ENCODE measurements at places on chromosomes 13 and 19.

DNA sequence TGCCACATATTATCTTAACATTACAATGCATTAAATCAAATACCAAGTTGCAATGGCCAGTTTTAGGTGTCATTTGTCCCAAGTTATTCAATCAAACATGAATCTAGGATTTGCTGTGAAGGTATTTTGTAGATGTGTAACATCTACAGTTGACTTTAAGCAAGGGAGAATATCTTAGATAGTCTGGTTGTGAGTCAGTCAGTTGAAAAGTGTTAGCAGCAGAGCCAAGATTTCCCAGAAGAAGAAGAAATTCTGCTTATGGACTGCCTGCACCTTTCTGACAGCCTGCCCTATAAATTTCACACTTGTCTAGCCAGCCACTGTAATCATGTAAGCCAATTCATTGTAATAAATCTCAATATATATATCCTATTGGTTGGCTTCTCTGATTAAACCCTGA, 41.3 kb upstream of the INTS6 start:
- DNase-seq: no peak

GRCh38 chr19:17524651-17525050, 13.2 kb downstream of the PGLS start:
- DNase-seq: no peak

GRCh38 chr13:90751026-90751425, 596.5 kb upstream of the MIR17HG start:
- no peak for DNase-seq

GRCh38 chr19:5789886-5790558, 941 bp downstream of the DUS3L start:
- no peak for DNase-seq

DNA sequence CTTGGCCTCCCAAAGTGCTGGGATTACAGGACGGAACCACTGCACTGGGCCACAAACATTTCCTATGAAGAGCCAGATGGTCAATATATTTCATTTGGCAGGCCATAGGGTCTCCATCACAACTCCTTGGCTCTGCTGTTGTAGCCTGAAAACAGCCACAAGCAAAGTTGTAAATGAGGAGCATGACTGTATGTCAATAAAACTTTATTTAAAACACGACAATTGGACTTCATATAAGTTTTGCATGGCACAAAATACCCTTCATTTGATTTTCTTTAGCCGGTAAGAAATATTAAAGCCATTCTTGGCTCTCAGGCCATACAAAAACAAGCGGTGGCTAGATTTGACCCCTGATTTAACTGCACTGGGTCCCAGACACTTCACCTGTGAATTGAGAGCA, 3.1 kb upstream of the FPR1 start:
- DNase-seq: no peak

- DNase-seq: no peak
These were observed 123.1 kb downstream of the CDK8 start for GRCh38 chr13:26377038-26377437.

DNA sequence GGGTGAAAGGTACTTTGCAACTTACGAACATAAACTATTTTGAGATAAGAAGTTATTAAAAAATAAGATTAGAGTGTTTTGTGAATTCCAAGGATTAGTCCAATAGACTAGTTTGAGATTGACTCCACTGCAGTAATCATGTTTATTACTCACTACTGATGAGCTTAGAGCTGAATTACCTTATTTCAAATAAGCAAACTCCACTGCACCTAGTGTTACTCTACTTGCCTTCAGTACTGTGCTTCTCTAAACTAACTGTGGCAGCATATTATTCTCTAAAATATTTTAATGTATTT, 111.7 kb downstream of the MIPEP start:
- DNase-seq: no peak

- no peak for DNase-seq
These were observed 487.1 kb downstream of the SLITRK6 start for GRCh38 chr13:85312071-85312470.

DNA sequence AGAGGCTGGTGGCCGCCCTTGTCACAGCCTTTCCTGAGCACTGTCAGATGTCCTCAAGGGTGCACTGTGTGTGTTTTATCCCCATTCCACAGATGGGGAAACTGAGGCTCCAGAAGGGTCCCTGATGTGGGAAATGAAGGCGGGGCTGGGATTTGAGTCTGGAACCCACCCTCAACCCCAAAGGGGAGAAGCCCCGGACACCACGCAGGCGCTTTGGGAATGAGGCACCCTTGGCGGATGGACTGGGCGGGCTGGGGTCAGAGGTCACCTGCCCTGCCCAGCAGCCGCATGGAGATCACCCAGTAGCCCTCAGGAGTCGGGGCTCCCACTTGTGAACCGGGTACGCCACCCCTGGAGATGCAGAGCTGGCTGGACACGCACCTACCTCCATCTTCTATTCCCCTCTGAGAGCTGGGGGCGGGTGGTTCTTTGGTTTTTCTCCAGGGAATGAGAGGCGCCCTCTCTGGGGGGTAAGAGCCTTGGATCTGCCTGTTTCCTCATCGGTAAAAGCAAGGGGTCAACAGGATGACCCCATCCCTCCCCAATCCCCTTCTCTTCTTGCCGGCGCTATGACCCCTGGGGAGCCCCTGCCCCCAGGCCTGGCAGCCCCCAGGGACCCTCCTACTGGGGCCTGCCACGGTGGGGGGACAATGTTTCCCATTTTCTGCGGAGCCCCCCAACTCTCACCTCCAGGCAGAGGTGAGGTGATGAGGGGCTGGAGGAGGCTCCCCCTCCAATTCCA, 8.3 kb upstream of the ONECUT3 start:
- DNase-seq: no peak

DNA sequence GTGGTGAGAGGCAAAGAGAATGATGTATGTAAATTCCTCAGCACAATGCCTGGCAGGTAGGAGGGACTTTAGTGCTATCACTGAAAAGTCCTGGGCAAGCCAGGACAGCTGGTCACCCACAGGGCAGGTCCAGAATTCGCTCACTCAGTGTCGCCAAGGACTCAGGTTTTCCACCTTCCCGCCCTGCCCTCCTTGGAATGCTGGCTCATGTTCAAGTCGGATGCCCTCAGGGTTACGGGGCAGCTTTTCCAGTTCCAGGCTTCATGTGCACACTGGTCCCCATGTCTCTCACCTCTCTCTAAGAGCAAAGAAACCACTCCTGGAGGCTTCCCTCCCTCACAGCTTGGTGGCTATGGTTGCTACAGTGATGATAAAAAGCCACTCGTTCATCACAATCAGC, 24.8 kb upstream of the NAXD start:
- DNase-seq: no peak

- DNase-seq: no peak
These were observed 268.2 kb upstream of the MAB21L1 start for GRCh38 chr13:35744566-35745178.

DNA sequence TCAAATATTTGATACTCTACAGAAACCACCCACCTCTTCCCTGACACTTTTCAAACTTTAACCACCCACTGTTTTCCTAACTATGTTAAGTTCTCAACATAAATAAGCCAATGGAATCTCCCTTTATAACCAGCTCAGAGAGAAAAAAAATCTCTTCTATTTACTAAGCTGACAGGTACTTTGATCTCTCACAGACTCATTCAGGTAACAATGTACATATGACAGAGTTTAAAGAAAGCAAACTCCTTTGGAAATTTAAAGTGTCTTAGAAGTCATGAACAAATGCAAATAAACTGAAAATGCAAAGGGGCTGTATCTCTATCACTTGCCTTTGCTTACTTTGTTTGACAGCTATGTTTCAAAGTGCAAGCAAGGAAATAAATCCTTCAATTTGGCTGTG, 109.3 kb downstream of the KLF12 start:
- no peak for DNase-seq

GRCh38 chr13:99376924-99377323, 69.7 kb upstream of the GPR183 start:
- DNase-seq: no peak

DNA sequence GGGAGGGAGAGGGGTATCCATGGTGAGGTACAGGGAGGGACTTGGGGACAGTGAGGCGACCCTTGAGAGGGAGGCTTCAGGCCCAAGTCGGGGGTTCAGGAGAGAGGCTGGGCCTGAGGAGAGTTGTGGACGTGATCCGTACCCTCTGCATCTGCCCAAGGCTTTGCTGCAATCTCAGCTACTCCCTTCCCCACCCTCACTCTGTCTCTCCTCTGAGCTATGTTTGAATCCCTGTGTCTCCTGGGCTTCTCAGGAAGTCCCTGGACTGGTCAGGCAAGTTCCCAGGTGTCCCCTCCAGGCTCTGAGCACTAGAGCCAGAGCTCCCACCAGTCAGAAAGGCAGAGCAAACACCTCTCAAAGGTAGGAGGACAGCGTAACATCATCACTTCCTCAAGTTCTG, 1.8 kb downstream of the LIN37 start:
- no peak for DNase-seq

DNA sequence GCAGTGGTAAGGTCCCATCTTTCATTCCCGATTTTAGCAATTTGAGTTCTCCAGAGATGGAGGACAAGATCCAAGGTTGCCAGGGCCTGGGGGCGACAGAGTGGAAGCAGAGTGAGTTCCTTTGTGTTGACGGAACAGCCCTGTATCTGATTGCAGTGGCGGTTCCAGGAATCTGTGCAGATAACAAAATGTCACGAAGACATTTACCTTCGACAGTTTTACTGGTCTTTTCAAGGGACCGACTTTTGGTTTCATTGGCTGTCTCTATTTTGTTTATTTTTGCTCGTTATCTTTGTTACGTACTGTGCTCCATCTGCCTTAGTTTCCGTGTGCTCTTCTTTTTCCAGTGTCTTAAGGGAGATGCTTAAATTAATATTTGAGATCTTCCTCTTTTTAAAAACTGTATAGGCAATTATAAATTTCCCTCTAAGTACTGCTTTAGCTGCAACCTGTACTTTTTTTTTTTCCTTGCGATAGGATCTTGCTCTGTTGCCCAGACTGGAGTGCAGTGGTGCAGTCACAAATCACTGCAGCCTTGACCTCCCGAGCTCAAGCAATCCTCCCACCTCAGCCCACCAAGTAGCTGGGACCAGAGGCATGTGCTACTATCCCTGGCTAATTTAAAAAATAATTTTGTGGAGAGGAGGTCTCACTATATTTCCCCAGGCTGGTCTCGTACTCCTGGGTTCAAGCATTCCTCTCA, 23.2 kb downstream of the KDM4B start:
- no peak for DNase-seq

DNA sequence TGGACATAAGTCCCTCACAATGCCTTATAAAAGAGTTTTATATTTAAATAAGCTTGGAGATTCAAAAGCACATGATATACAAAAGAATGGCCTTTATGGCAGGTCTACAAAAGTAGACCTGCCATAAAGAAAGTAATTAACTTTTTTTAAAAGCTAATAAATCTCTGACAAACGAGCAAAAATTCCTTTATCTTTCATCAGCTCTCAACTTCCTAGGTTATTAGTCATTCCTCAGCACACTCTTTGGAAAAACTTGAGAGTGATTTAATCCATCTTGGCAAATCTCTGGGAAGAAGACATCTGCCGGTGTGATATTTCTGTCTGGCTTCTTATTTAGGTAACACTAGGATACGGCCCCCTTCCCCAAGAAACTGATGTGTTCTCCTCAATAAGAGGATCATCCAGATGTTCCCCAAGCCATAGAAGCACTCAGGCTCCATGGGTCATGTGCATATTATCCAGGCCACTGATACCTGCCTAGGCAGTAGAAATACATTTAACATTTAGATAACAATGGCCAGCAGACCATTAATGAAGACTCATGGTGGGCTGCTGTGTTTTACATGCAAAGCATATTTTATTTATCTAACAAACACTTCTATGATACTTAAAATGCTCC, 372.7 kb downstream of the LIG4 start:
- DNase-seq: no peak

DNA sequence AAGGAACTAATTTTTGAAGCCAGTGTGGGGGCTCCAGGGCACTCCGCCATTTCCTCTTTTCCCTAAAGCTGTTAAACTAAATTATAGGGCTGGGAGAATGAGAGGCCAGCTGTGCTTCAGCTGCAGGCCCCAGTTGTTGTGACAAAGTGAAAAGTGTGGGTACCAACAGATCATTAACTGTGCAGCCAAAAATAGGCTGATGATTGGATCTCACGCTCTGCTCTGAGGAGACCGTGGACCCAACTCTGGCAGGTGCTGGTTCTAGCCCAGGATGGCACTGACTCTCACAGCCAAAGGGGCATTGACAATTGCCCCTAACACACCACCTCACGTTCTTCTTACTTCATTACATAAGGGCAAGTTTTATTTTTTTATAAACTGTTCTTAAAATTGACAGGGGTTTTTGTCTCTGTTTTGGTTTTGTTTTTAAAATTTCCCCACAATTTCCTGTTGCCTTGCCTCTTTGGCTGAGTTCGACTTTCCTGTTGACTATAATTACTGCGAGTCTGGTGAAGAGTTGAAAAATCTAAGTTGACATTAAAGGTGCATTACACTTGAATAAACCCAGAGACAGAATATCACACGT, 391.0 kb downstream of the FGF9 start:
- no peak for DNase-seq

- DNase-seq: no peak
These were observed 8.3 kb downstream of the OBI1 start for GRCh38 chr13:78650717-78651083.

DNA sequence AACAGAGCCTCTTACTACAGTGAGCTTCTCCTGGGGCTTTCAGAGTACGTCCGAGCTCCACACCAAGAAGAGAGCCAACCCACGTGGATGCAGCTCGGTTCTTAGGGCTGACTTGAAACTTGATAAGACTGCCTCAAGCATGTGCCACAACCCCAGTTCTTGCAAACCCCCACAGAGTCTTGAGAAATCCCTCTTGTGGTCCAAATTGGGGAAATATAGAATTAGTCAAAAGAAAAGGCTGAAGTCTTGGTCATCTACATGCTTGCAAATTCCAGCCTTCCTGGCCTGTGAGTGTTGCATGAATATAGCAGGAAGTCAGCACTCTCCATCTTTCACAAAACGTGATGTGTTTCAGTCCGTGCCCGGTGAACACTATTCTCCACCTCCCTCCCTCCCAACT, 95.2 kb downstream of the GGACT start:
- DNase-seq: no peak

DNA sequence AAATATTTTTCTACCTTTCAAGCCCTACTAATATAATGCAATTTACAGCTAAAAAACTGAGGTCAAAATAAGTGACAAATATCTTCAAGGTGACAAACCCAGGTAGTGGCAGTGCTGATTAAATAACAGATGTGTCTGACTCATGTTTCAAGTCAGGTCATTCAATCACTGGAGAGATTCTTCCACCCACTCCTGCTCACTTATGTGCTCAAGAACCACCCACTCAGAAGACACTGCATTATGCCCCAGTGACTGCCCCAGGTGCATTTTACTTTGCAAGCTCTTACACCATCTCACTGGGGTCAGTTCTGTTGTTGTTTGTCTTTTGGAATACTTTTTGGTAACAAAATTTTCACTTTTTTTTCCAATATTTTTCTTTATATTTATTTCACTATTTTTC, 2.2 kb downstream of the ZNF100 start:
- no peak for DNase-seq

DNA sequence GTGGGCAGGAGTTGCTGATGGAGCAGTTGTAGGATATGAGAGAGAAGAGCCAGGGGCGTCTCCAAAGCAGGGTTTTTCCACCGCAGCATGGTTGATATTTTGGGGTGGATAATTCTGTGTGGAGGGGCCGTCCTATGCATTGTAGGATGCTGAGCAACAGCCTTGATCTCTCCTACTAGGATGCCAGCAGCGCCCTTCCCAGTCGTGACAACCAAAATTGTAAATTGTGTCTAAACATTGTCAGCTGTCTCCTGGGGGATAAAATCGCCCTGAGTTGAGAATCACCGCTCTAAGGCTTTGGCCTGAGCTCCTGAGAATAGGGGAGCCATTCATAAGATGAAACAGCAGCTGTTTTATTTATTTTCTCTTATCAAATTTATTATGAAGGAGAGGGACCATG, 4.2 kb downstream of the CACNG8 start:
- DNase-seq: no peak

Data from activated CD4-positive, alpha-beta T cell treated with anti-CD3 and anti-CD28 coated beads for 24 hours (primary cell).